ENCODE measurements at places on chromosomes 12 and 14.

- DNase-seq, result no peak
Observed at GRCh38 chr14:91723501-91723900, 8.4 kb downstream of the CATSPERB start.

DNA sequence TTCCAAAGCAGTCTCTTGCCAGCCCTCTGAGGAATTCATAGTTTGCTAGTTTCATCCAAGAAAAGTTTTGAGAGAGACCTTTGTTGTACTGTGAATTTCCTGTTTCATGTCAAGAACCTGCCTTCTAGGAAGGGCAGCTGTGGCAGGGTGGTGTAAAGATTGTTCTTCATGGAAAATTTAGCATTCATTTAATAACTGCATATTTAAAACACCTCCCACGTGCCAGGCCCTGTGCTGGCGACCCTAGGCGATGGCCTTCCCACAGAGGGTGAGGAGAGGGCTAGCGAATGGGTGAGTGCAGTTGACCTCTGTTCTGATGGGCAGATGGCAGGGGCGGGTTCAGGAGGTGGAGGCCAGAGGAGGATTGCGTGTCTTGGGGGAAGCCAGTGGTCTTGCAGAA is 43.2 kb downstream of the MLXIP start:
- no peak for DNase-seq

DNA sequence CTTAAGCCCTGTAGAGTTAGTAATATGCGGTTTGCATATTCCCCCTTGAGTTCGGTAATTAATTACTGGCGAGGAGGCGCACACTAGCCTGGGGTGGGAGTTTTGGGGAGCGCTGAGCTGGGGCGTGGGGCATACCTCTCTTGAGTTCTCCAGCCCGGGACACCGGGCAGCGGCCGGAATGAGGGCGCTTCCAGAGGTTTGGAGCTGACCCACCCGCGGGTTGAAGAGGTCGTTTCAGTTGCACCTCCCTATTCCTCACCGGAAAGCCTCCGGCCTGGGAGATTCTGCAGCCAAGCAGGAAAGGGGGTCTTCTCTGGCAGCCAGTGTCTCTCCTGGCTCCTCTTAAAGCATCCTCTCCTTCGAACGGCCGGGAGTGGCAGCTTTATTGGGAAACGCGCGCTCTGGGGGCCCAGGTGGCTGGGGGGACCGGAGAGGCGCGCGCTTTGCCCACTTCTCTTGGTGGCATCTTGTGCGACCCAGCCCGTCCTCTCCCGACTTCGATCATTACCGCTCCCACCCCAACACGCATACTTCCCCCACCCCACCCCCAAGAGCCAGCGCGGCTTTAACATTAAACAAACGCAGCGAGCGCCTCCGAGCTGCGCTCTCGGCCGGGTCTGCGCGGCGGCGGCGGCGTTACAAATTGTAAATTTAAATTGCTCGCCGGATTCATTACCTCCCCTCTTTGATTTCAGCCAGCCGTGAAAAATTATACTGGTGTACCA is 3.9 kb upstream of the LHX5 start:
- no peak for DNase-seq

DNA sequence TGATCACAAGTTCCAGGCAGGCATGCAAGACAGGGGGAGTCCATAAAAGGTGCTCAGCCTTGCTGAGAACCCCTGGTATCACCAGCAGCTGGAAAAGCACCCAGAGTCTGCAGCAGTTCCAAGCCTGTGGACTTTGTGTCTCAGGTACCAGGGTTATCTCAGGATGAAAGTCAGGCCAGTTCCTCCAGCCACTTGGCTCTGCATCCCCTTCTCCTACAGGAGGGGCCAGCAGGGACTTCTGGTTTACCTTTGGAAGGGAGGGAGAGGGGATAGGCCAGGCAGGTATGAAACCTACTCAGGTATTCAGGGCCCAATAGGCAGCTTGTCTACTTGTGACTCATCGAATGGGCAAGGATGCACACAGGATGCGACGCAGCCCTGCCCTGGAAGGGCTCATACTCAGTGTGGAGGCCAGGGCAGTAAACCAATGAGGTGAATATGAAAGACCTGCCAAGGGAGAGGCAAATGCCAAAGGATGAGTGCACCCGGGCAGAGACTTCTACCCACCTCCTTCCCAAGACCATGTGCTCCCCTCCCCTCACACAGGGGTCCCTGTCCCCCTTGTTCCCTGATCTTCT is 148.2 kb downstream of the SLC38A6 start:
- no peak for DNase-seq

DNA sequence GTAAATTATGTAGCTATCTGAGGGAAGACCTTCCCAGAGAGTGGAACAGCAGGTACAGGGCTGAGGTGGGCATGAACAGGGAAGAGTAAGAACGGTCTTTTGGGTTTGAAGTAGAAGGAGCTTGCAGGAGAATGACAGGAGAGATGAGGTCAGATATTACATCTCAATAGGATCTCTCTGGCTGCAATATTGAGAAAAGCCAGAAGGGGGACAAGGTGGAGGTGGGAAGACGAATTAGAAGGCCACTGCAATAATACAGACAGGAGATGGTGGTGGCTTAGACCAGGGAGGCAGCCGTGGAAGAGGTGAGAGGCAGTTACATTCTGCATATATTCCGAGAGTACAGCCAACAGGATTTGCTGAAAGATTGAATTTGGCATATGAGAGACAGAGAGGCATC is 310.2 kb downstream of the APAF1 start:
- DNase-seq, result no peak

DNA sequence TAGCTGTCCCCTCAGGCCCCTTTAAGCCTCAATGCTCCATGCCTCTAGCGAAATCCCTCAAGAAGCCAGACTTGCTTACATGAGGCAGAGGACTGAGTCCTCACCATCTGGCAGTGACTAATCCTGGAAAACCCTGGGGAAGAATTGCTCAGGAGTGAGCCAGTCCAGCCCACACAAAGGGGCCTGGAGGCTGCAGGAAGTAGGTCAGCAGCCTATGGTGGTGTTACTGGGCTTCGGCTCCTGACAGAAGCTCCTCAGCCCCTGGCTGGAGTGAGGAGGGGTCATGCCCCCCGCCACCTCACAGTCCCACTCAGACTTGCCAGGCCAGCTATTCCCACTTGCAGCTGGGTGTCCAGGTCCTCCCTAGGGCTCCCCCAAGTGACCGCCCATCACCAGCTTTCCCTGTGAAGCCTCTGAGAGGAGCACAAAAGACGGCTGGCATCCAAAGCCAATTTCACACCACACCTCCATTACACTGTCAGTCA is 250.5 kb downstream of the DPF3 start:
- DNase-seq, result no peak

- no peak for DNase-seq
Observed at GRCh38 chr14:86221000-86221399, 691.1 kb downstream of the FLRT2 start.

DNA sequence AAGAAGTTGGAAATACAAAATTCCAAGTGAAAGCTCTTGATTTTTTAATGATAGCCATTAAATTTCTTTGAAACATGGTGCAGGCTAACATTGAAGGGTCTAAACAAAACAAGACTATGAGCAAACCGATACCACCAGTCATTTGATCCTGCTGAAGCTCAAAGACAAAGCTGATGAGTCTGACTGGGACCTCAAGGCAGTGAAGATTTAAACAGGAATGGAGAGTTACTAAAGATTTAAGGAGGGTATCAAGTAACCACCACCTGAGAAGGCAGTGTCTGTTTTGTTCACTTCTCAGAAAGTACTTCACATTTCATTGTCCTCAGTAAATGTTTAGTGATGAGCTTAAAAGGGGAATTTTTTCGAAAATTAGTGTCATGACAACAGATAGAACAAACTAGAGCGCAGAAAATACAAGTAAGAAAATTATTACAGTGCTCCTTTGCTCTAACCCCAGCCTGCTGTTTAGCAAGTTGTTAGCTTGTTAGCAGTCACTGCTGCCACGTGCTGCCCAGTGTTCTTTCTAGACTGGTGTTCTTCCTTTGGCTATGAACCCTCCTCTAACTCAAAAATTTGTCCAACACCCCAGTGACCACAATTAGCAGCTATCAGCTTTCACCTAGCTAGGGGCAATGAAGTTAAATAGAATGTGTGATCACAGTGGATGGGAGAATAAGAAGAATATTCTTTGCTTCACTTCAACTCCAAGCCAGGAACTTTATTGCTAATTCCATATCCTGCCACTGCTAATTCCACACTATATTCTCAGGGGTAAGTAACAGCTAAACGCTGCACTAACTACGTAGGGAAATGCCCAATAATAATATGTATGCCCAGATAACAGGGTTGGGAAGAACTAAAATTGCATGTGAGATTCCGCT is 41.1 kb downstream of the YAF2 start:
- DNase-seq, result no peak

GRCh38 chr14:49954171-49954631 is 61.3 kb downstream of the ARF6 start:
- no peak for DNase-seq

DNA sequence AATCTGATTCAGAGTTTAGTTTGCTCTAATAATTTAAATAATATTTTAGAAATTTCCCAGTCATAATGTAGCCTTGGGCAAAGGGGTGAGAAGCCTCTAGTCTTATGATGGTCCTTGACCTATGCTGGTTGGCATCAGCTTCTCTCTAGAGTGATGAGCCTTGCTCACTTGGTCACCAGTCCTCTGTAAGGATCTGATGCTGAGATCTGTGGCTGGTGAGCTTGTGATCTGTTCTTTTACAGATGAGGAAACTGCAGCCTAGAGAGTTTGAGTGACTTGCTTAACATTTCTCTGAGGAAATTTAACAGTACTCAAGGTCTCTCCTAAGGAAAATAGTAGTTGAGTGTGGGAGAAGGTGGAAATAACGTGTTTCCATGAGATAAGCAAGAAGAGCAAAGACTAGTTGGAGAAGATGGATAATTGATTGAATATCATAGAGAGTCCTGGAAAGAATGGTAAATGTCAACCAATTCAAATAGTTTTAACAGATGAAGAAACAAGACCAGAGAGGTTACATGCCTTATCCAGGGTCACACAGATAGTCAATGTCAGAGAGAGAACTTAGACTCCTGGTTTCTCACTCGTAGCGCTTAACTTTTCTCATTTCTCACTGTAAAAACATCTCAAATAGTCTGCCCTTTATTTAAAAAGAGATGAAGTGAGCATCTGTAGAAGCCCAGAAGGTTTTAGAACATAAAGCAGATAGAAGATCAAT is 89.7 kb upstream of the ETV6 start:
- DNase-seq, result no peak

GRCh38 chr14:70833884-70834283 is 24.6 kb upstream of the MAP3K9 start:
- no peak for DNase-seq

- DNase-seq, result peak; percentile 27
Observed at GRCh38 chr12:88241862-88242570, 99.9 kb downstream of the TMTC3 start.

DNA sequence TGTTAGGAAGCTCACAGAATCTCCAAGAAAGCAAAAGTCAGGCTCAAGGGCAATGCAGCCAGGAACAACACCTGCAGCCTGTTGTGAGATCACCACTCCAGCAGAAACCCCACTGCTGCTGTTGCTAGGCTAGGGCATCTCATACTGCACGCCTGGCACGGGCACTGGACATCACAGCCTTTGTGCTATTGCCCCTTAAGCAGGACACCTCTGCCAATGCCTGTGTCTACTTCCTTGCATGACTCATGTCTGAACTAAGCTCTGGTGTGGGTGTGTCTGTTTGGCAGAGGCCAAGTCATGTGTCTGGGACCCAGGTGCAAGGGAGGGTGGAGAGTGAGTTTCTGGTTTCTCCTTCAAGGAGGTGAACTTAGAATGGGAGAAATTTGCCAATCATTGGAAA is 10.0 kb upstream of the DDX47 start:
- peak; percentile 54 for DNase-seq

GRCh38 chr12:107983756-107984472 is 145.2 kb upstream of the WSCD2 start:
- DNase-seq, result no peak

- DNase-seq, result no peak
Observed at GRCh38 chr12:113936460-113936859, 29.7 kb downstream of the RBM19 start.

- no peak for DNase-seq
Observed at GRCh38 chr14:35122696-35123387, 490 bp downstream of the PRORP start.

DNA sequence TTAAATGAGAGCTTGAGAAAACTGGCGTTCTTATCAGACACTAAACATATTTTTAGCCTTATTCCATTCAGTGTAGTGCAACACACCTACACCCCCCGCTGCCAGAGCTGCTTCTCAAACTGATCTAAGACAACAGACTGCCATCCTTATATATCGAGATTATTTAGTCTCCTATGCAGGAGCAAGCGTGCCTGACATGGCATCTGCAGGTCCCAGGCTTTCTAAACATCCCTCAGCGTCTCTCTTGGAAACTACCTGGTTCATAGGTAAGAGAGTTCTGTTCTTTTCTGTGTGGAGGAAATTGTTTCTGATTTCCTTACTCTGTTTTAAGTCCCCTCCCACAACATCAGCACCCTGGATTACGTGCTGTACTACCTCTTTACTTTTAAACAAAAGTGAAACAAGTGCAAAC is 117.1 kb upstream of the PTPRB start:
- no peak for DNase-seq

- no peak for DNase-seq
Observed at GRCh38 chr14:34629344-34629656, 648 bp downstream of the SNX6 start.

DNA sequence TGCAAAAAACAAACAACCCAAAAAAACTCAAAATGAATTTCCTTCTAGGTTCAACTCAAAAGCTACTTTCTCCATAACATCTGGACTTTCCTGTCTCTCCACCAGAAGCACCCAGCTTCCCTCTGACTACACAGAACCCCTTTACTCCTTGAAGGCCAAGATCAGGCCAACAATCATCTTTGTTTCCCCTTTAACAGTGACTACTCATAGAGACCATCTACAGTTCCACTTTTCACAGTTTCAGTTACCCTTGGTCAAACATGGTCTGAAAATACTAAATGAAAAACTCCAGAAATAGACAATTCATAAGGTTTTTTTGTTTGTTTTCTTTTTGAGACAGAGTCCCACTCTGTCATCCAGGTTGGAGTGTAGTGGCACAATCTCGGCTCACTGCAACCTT is 11.8 kb downstream of the GCH1 start:
- DNase-seq, result no peak

DNA sequence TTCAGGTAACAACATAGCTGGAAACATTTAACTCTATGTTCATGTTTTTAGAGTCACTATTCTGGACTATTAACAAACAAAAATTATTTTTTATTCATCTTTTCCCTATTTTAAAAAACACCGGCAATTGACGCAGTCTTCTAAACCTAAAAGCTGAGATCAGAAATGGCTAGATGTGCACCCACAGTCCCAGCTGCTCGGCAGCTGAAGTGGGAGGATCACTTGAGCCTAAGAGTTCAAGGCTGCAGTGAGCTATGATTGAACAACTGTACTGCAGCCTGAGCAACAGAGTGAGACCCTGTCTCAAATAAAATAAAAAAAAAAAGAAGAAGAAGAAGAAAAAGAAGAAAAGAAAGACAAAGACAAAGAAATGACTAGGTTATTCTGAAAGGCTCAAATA is 64.5 kb downstream of the PAX9 start:
- DNase-seq, result no peak

- peak; percentile 74 for DNase-seq
Observed at GRCh38 chr12:48183091-48183875, at the start of gene CCDC184. Gene CCDC184, plus strand, starts transcription at chr12:48183644. Its CDS starts 479 bp downstream, at chr12:48184123.

DNA sequence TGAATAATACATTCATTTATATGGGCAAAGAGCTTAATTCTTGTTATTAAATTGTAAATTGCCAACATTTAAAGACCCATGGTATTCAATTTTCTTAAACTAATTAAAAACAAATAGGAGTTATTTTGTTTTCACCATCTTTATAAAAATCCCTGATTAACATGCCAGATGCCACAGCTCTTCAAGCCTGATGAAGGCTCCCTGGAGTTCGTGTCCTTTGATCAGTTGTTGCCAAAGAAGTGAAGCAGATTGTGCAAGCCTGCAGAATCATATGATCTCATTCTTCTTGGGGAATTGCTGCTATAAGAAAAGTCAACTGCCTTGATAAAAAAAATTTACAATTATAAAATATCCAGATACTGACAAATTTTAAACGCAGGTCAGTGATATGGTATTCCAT is 288.3 kb upstream of the PPFIA2 start:
- no peak for DNase-seq
